ENCODE measurements at places on chromosomes 5 and 9. TPM values are rescaled to one million over a fixed set of nuclear protein-coding genes. Genes with fewer than 3 reads are reported as not detected.

- H3K4me3 ChIP-seq: no peak overlapping the region
- H3K36me3 ChIP-seq: no peaks in the 10 kb centered on the region
Observed at GRCh38 chr5:157828105-157828943, 30.6 kb downstream of the CLINT1 start.

- H3K27me3 ChIP-seq: no peaks in the 10 kb centered on the region
- no peak overlapping the region for H3K4me3 ChIP-seq
- no peak for DNase-seq
- no peaks in the 10 kb centered on the region for H3K36me3 ChIP-seq
- H3K4me1 ChIP-seq: no peaks in the 10 kb centered on the region
- H3K27ac ChIP-seq: no peak overlapping the region
Observed at GRCh38 chr5:16881251-16881650, 54.8 kb downstream of the MYO10 start.

DNA sequence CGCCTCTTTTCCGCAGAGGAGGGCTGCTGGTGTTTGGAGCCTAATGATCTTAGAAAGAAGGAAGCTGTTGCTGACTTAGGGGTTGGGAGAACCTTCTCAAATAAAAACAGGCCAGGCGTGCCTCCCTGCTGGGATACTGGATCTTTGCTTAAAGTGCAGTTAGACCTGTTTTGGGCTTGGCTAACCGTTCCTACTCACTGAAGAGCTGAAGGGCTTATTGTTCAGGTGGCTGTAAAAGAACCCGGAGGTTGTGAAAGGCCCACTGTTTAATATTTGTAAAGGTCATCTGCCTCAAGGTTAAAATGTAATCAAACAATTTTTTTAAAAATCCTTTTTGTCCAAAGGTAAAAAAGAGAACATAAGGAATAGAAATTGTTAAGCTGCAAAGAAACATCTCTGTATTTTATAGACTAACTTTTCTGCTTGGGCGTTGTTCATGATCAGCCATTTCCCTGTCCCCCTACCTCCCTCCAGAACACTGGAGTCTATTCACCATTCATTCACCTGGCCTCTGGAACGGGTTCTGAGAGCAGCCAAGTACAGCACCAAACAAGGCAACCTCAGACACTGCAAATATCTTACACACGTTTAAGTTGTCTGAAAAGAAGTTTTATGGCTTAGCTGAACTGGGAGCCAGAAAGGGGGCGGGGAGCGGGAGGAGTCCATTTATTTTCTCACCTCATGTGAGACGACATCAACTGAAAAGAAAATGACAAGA is 18.6 kb upstream of the MTMR12 start:
- H3K27ac ChIP-seq: no peak overlapping the region
- DNase-seq: no peak

DNA sequence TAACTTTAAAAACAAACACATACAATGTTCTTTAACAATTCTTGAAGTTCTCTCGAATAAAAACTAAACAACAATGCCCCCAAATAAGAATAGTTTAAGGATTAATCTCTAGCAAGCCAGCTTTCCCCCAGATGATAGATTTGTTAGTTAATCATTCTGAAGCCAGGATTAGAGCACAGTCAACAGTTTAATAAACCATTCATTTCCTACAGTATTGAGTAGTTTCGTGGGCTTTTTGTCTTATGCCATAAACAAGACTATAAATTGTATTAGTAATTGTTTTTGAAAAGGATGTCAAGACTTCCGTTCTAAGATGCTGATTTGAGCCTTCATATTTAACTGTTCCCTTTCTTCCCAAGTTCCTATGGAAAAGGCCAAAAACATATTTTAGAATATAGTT is 136.6 kb downstream of the PIK3R1 start:
- no peak for DNase-seq
- H3K4me3 ChIP-seq: no peak overlapping the region
- no peaks in the 10 kb centered on the region for H3K4me1 ChIP-seq
- H3K36me3 ChIP-seq: no peaks in the 10 kb centered on the region
- H3K27ac ChIP-seq: no peak overlapping the region
- no peaks in the 10 kb centered on the region for H3K27me3 ChIP-seq

DNA sequence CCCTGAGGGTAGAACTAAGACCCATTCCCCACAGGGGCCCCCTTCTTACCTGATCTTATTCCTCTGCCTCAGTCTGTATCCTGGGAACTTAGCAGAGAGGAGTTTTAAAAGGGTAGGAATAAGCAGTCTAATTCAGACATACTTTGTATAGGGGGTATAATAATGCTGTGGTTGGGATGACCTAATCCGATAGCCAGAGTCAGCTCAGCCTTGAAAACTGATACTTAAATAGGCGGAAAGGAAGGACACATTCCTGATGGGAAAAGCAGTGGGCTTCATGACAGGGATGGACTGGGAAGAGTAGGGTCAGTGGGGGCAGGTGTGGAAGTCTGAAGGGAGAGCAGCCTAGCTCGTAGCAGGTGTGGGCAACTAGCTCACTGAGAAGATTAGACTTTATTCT is 52.2 kb upstream of the TESK1 start:
- H3K36me3 ChIP-seq: peaks cover 31% of the 10 kb centered on the region
- H3K4me3 ChIP-seq: no peak overlapping the region
- peaks cover 21% of the 10 kb centered on the region for H3K4me1 ChIP-seq
- no peaks in the 10 kb centered on the region for H3K27me3 ChIP-seq
- peak; percentile 50 for DNase-seq

GRCh38 chr5:162391833-162392232 is 324.3 kb downstream of the GABRG2 start:
- H3K27me3 ChIP-seq: no peaks in the 10 kb centered on the region
- no peak overlapping the region for H3K4me3 ChIP-seq
- no peak overlapping the region for H3K27ac ChIP-seq
- no peaks in the 10 kb centered on the region for H3K4me1 ChIP-seq

GRCh38 chr9:297104-297972 is 82.7 kb downstream of the DOCK8 start:
- H3K4me1 ChIP-seq: peaks cover 8% of the 10 kb centered on the region
- no peak overlapping the region for H3K27ac ChIP-seq
- no peak overlapping the region for H3K4me3 ChIP-seq
- peak; percentile 79 for DNase-seq
- H3K36me3 ChIP-seq: no peaks in the 10 kb centered on the region
- H3K27me3 ChIP-seq: no peaks in the 10 kb centered on the region

GRCh38 chr5:1375871-1376810 is 31.2 kb upstream of the CLPTM1L start:
- no peak overlapping the region for H3K4me3 ChIP-seq
- H3K27ac ChIP-seq: no peak overlapping the region
- DNase-seq: no peak
- H3K4me1 ChIP-seq: no peaks in the 10 kb centered on the region

GRCh38 chr5:160287378-160288051 is 24.8 kb downstream of the CCNJL start:
- H3K27me3 ChIP-seq: no peaks in the 10 kb centered on the region
- DNase-seq: peak; percentile 90
- no peaks in the 10 kb centered on the region for H3K36me3 ChIP-seq
- no peak overlapping the region for H3K4me3 ChIP-seq
- peaks cover 17% of the 10 kb centered on the region for H3K4me1 ChIP-seq
- H3K27ac ChIP-seq: peak overlapping the region; percentile 75

DNA sequence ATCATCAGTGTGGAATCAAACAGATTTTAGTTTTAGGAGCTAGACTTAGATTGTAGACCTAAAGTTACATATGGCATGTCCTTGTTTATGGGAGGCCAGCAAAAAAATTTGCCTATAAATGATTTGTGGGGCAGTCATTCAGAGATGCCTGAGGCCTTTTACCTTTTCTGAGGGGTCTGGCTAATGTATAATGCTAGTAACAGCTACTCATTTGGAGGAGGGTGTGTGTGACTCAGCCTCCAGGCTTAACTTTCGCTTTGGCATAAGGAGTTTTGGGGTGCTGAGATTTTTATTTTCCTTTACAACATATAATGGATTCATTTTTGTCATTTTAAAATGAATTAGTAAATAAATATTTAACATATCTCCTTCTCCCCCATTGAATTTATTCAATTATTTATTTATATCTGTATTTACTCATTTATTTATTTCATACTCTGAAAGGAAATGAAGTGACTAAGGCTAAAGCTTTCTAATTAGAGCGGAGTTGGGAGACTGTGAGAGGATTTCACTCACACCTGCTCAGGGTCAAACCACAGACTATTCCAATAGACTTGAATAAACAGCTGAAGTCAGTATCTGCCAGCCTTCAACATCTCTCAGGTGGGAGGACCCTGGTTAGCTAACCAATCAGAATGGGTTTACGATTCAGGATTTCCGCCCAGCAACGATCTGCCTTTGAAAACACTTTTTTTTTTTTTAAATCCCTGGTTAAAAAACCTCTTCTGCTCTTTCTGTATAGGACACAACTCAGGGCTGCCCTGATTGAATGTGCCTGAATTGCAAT is 487.5 kb upstream of the SGCD start:
- H3K4me1 ChIP-seq: no peaks in the 10 kb centered on the region
- no peaks in the 10 kb centered on the region for H3K27me3 ChIP-seq
- no peak overlapping the region for H3K27ac ChIP-seq
- no peak overlapping the region for H3K4me3 ChIP-seq

GRCh38 chr9:130193531-130194377 is 21.6 kb downstream of the NCS1 start:
- H3K27ac ChIP-seq: peak overlapping the region; percentile 84
- peak; percentile 86 for DNase-seq
- H3K27me3 ChIP-seq: no peaks in the 10 kb centered on the region
- H3K4me3 ChIP-seq: no peak overlapping the region
- H3K36me3 ChIP-seq: no peaks in the 10 kb centered on the region

GRCh38 chr5:943918-944620 is 51.4 kb downstream of the TRIP13 start:
- peak; percentile 25 for DNase-seq
- no peak overlapping the region for H3K27ac ChIP-seq
- no peaks in the 10 kb centered on the region for H3K36me3 ChIP-seq
- no peak overlapping the region for H3K4me3 ChIP-seq

DNA sequence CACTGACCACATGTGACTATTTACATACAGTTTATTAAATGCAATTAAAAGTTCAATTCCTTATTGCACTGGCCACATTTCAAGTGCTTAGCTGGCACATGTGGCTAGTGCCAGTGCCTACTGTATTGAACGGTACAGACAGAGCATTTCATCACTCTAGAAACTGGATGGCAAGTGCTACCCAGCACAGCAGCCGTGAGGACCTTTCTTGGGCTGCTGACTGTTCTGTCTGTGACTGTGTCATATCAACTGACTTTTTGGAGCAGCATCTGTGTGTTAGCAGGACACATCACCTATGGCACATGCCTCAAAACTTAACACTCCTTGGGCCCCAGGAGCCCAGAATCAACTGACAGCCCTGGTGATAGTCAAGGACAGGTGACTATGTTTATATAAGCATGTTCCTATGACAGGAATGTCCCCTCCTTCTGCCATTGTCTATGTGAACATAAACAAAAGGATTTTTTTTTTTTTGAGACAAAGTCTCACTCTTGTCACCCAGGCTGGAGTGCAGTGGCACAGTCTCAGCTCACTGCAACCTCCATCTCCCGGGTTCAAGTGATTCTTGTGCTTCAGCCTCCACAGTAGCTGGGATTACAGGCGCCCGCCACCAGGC is 8.9 kb downstream of the IRF1 start:
- DNase-seq: no peak
- no peaks in the 10 kb centered on the region for H3K27me3 ChIP-seq
- H3K4me3 ChIP-seq: no peak overlapping the region
- no peaks in the 10 kb centered on the region for H3K4me1 ChIP-seq

- no peaks in the 10 kb centered on the region for H3K36me3 ChIP-seq
- no peak for DNase-seq
- H3K27me3 ChIP-seq: no peaks in the 10 kb centered on the region
- no peak overlapping the region for H3K27ac ChIP-seq
- no peak overlapping the region for H3K4me3 ChIP-seq
Observed at GRCh38 chr9:95137587-95138145, 179.8 kb downstream of the FANCC start.

DNA sequence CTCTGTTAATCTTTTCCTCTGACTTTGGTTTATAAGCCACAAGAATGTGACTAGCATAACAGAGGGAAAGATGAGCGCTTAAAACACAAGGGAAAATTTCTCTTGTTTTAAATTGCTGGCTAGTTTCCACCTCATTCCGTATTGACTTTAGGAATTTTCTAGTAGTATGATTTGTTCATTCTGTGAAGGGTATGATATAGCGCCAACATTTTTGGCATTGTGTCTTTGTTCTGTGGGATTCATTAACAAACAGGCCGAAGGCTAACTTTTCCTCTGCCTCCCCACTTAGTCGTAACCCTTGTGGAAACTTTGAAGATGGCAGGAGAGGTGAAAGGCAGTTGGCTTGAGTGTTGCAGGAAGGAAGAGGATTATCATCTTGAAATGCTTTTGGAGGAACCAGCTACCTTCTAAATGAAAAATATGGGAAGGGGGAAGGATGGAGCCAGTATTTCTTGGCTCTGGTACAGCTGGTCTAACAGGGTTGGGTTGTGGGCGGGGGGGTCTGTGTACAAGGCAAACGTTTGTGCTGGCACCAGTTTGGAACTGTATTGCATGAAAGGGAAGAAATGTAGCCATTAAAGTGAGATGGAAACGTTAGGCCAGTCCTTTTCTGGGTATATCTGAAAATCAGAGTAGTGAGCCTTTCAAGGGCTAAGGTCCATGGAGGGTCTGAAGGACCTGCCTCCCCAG is 21.5 kb upstream of the DMRT2 start:
- no peak overlapping the region for H3K27ac ChIP-seq
- no peak overlapping the region for H3K4me3 ChIP-seq
- DNase-seq: no peak
- no peaks in the 10 kb centered on the region for H3K27me3 ChIP-seq
- H3K36me3 ChIP-seq: no peaks in the 10 kb centered on the region

Gene SH3RF2
- 0.69 TPM for total RNA-seq

Gene RANBP17
- total RNA-seq: 18.2 TPM

Gene TMEM215
- not detected for total RNA-seq

Gene CCL28
- 1.1 TPM for total RNA-seq

Gene PLEKHG4B
- total RNA-seq: 0.04 TPM

Gene PRLR
- 72.1 TPM for total RNA-seq

Gene PCSK1
- 0.42 TPM for total RNA-seq
